ENCODE measurements at places on chromosomes 5 and 9.

GRCh38 chr9:32579706-32580331 is 6.9 kb upstream of the NDUFB6 start:
- peak; percentile 63 for DNase-seq

- DNase-seq: no peak
Measured at GRCh38 chr9:78939311-78940065, 632.3 kb upstream of the TLE4 start.

- no peak for DNase-seq
Measured at GRCh38 chr9:126151031-126151685, 175.5 kb upstream of the MVB12B start.

GRCh38 chr9:76181781-76182180 is 212.4 kb downstream of the RFK start:
- DNase-seq: no peak

- no peak for DNase-seq
Measured at GRCh38 chr5:124054564-124054963, 542.6 kb downstream of the CSNK1G3 start.

DNA sequence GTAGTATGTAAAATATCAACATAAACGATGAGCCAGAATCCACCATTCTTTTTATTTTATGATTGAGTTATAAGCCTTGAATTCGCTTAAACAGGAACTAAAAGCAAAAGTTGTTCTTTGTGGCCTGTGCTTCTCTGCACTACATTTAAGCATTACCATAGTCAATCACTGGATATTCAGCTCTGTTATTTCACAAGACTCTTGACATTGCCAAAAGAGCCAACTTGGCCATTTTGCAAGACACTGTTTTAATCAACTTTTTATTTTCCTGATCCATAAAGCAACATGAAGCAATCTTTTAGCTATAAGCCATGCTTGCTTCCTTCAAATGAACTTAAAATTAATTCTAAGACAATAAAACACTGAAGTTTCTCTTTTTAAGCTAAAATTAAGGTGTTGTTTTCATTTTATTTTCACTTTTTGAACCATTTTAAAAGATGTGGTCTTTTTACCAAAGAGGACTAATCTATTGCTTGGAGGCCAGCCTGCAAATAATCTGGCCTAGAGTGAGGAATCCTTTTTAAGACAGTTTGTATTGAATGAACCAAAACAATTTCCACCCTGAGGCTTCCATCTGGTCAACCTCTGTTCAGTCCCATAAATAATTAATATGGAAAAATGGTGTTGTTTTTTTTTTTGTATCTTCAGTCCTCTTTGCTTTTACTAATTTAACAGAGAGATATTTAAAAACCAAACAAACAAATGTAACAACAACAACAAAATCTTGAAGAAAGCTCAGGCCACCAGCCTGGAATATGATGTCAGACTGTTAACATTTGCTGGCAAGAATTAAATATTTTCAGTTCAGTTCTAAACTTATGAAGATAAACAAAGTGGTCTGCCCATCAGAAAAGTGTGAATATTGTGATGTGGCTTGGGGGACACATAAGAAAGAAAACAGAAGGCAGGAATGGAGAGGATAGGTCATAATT is 274.4 kb downstream of the MARCHF11 start:
- DNase-seq: no peak

- no peak for DNase-seq
Measured at GRCh38 chr5:147613359-147613758, 103.5 kb upstream of the DPYSL3 start.

DNA sequence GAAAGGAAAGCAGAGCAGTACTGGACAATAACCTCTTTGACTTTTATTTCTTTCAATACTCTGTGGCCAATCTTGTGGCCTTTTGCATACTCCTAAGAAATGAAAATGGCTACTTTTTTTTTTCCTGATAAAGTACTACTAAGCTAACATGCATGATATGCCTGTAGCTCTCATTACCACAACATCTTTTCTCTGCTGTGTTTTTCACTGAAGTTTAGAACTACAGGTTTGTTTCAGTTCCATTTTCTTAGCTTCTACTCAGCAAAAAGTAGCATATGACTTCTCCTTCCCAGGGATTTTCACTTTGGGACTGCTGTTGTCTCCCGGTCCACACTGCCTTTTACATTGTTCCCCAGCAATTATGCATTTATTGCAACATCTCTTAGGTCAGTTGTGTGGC is 204.0 kb downstream of the KCTD16 start:
- DNase-seq: no peak

DNA sequence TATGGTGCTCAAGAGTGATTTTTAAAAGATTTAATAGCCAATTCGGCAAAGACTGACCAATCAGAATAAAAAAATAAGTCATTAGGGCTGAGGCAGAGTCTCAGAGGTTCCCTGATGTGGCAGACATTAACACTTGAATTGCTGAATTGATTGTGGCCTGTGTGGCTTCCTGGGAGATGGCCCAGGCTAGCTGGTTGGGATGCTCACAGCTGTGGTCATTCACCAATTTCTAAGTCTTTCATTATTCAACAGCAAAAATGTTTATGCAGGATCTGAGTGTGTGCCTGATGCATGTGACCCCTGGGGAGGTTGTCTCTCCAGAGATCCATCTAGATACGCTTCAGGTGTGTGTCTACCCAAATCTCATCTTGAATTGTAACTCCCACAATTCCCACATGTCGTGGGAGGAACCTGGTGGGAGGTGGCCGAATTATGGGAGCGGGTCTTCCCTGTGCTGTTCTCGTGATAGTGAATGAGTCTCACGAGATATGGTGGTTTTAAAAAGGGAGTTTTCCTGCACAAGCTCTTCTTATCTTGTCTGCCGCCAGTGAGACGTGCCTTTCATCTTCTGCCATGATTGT is 632.6 kb upstream of the SEMA6A start:
- DNase-seq: no peak

DNA sequence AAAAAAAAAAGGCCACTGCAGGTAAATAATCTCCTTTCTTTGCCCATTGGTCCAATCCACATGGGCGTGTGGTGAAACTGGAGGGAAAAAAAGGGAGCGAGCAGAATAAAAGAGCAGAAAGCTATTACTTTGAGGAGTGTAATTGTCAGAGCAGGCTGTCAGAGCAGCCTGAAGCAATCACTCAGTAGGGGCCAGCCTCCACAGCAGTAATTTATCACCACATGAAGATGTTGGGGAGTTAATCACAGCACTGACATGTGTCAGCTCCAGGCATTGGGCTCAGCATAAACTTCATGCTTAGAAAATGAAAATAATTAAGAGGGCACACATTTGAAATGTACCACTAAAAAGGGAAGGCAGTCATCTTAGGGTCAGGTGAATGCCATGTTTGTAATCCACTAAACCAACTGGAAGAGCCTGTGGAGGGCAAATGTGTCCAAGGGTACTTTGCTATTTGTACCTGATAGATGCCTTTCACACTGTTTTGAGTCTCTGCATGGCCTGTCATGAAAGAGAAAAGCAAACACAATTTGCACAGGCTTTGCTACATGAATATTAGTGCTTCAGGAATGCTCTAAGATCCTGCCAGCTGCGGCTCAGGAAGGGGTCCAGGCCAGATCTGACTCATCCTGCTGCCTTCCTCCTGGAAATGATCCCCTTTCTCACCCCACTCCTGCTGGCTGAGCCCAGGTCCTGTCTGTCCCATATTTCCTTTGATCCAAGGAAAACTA is 2.9 kb upstream of the PTGER4 start:
- DNase-seq: no peak

GRCh38 chr9:13189362-13189761 is 90.1 kb downstream of the MPDZ start:
- DNase-seq: no peak

DNA sequence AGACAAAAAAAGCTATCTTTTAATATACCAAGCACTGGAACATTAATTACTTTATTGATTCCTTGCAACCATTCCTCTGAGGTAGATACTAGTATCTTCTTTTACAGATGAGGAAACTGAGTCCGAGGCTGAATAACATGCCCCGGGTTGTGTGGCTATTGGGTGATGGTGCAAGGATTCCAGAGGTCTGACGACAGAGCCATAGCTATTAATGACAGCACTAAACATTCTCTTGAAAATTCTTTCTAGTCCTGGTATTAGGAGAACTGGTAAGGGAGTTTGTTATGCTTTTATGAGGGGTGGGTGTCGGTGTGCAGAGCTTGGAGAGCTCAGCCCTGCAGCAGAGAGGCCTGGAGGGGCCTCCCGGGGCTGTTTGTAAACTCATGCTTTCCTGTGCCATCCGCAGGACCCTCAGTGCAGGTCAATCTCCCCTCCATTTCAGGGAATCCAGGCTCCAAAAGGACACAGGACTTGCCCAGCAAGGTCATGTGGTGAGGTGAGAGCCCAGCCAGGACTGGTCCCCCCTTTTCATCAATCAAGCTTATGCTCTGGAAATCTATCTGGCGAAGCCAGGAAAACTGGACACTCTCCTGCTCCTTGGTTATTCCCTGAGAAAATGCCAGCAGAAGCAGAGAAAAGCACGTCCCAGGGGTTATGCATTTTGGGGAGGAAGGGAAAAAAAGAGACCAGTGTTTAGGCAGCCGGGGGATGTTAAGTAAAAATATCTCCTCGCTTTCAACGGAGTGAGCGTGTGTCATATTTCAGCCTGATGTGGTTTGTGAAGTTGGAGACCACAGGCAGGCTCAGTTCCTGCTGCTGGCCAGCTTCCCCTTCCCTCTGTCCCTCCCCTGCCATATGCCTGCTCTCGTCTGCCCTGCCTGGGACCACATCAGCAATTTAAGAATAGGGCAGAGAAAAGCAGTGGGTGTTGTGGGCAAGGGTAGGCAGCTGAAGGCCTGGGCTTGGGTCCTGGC is 3.7 kb downstream of the GSN start:
- DNase-seq: peak; percentile 93

DNA sequence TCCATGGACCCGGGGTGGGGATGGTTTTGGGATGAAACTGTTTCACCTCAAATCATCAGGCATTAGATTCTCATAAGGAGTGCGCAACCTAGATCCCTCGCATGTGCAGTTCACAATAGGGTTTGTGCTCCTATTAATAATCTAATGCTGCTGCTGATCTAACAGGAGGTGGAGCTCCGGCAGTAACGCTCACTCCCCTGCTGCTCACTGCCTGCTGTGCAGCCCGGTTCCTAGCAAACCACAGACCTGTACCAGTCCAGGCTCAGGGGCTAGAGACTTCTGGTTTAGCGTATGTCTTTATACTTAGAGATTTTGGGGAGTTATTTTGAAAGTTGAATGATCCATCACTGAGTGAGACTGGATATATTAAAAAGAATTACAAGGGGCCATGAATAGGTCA is 50.2 kb downstream of the RICTOR start:
- peak; percentile 29 for DNase-seq

Data from KBM-7 (cell line).